SK-N-SH (cell line): ENCODE measurements at places on chromosomes 1 and 21. TPM values are rescaled to one million over a fixed set of nuclear protein-coding genes. Genes with fewer than 3 reads are reported as not detected.

GBP7 gene
- polyA plus RNA-seq, result not detected in 2 replicates

GRCh38 chr1:19427087-19427781 lies 58.1 kb downstream of the CAPZB start:
- peak overlapping the region; percentile 48; the same call in 1 of the 2 replicates for H3K27ac ChIP-seq
- no peak for DNase-seq
- no peaks in the 10 kb centered on the region for H3K27me3 ChIP-seq

ADAM30 gene
- polyA plus RNA-seq, result not detected in 2 replicates

DNA sequence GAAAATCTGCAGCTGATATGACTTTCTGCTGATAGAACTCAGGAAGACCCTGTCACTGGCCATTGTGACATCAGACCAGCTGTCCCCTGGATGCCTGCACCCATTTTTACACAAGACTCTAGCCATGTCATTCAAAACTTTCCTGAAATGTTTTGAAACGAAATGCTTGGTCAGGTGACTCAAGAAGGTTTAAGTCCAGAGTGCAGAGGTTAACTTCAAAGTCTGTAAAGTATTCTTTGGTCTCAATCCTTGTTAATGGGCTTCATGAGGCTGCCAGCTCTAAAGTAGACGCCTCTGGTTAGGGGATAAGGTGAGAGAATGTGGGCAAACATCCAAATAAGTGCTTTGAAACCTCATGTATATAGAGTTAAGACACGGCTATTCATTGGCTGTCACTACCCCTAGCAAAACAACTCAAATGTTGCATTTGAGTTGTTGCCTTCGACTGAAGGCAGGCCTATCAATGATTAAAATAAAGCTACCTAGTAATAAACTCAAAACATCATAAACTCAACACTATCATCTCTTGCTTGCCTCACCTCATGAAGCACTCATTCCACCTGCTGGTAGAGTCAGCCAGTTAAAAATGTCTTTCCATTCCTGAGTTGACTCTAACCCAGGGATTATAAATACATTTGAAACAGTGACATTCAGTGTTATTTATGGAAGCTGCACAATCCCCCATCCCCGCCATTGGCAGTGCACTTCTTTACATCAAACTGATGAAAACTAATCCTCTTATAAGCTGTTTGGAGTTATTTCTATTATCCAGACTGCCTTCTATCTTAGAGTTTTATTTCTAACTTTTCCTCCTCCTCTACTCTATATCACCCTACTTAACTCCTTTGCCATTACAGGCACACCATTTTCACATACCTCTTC lies 26.0 kb downstream of the RABIF start:
- H3K27me3 ChIP-seq, result no peaks in the 10 kb centered on the region
- no peak overlapping the region for H3K27ac ChIP-seq
- peaks cover 6% of the 10 kb centered on the region; the same call in 1 of the 2 replicates for H3K4me1 ChIP-seq
- no peak overlapping the region for H3K4me3 ChIP-seq
- DNase-seq, result no peak

GRCh38 chr1:35222322-35223083 lies 29.6 kb upstream of the SFPQ start:
- H3K36me3 ChIP-seq, result no peaks in the 10 kb centered on the region
- no peaks in the 10 kb centered on the region for H3K27me3 ChIP-seq
- peak; percentile 25 for DNase-seq
- H3K4me1 ChIP-seq, result peaks cover 19% of the 10 kb centered on the region; the same call in 1 of the 2 replicates
